Hematopoietic multipotent progenitor cell treated with erythropoietin and hydrocortisone succinate and interleukin-3 and kit ligand, for 15 days (in vitro differentiated cells): ENCODE measurements at places on chromosomes 2 and 18.

- DNase-seq: no peak
Measured at GRCh38 chr2:70850925-70851324, 15.3 kb upstream of the CD207 start.

- peak; percentile 24 for DNase-seq
Measured at GRCh38 chr2:208359632-208359986, 47.0 kb upstream of the PTH2R start.

DNA sequence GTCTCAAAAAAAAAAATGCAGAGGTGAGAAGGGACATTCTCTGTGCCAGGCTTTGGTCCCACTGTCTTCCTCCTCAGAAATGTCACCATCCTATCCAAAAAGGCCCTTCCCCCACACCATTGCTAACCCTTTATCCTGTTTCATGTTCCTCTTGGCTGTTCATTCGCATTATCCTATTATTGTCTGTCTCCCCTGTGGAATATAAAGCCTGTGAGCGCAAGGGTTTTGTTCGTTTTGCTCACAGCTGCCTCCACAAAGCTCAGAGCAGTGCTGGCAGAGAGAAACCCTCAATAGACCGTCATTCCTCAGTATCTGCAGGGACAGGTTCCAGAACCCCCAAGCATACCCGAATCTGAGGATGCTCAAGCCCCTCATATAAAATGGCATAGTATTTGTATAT, 91.8 kb downstream of the LOXHD1 start:
- no peak for DNase-seq

GRCh38 chr2:64617631-64618151, 36.0 kb downstream of the SERTAD2 start:
- DNase-seq: no peak

- no peak for DNase-seq
Measured at GRCh38 chr2:46304635-46305034, 7.4 kb downstream of the EPAS1 start.

GRCh38 chr2:213545964-213546475, 261.8 kb downstream of the SPAG16 start:
- no peak for DNase-seq

DNA sequence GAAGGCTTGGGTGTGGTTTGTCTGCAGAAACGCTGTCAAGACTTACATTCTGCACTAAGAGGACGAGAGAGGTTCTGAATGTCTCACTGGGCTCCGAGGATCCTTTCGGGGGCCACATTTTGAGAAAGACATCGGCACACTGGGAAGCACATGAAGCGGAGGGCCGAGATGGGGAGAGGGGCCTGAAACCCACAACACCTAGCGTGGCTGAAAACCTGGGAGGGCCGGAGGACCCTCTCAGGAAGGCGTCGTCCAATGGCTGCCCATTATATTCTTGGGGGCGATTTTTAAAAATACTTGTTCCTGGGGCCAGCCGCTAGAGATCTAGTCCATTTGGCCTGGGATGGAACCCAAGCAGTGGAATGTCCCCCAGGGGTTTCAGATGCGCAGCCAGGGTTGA, 229.6 kb downstream of the GBX2 start:
- no peak for DNase-seq

DNA sequence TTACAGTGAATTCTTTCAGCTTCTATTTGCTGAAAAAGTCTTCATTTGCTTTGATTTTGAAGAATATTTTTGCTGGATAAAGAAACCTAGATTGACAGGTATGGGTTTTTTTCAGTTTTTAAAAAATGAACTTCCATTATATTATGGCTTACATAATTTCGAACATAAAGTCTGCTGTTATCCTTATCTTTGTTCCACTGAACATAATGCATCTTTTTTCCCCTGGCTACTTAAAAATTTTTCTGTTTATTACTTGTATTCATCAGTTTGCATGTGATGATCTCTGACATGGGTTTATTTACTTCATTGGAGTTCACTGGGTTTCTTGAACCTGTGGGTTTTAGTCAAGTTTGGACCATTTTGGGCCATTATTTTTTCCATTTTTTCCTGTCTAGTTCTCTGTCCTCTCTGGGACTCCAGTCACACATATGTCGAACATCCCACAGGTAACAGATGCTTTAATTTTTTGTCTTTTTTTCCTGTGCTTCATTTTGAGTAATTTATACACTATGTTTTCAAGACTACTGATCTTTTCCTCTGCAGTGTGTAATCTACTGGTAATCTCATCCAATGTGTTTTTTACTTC, 33.1 kb downstream of the SEC11C start:
- no peak for DNase-seq

DNA sequence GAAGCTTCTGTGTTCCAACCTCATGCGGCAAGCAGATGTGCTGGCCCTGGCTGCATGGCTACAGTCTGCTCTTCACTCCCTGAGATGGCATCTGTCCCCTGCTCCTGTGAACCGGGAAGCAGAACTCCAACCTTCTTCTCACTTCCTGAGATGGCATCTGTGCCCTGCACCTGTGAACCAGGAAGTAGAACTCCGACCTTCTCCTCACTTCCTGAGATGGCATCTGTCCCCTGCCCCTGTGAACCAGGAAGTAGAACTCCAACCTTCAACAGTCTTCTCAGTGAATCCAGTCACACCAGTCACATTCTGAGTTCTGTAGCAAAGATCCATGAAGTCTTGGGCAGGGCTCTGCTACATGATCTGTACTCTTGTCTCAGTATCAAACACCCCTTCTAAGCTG, 887.2 kb upstream of the KLHL29 start:
- no peak for DNase-seq
